Endothelial cell (in vitro differentiated cells): ENCODE measurements at places on chromosomes 11 and 22.

- DNase-seq: no peak
These were observed 780 bp upstream of the SLC15A3 start for GRCh38 chr11:60952742-60953170.

DNA sequence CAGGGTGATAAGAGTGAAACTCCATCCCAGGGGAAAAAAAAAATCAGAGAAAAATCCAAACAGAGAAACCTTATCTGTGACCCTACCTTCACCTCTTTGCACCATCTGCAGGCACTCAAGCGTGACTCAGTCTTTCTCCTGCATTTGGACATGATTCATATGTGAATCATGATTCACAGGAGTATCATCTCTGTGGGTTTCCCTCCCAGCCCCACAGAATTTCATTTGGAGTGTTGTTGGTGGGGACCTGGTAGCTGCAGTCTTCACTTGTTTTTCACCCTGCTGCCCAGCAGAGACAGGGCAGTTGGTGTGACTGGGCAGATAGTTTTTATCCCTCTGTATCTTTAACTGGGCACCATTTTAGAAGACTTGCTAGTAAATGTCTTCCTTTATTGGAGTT is 75.7 kb downstream of the DEPDC5 start:
- no peak for DNase-seq

DNA sequence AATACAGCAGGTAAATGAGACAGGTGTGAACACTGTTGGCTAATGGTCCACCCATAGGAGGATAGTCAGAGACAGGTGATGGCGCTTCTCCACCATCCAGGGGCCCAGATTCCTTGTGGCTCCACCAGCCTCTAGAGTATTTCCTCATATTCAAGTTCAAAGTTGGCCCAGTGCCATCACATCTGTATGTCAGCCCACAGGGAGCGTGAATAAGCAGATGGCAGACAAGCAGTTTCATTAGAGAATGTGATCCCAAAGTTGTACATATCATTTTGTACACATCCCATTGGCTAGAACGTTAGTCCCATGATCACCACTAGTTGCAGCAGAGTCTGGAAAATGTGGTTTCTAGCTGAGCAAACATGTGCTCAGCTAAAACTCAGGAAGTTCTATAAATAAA is 11.0 kb upstream of the CWF19L2 start:
- no peak for DNase-seq

GRCh38 chr22:30890686-30891442 is 77.7 kb downstream of the MORC2 start:
- peak; percentile 55 for DNase-seq

GRCh38 chr11:68355471-68355870 is 43.1 kb downstream of the LRP5 start:
- no peak for DNase-seq

DNA sequence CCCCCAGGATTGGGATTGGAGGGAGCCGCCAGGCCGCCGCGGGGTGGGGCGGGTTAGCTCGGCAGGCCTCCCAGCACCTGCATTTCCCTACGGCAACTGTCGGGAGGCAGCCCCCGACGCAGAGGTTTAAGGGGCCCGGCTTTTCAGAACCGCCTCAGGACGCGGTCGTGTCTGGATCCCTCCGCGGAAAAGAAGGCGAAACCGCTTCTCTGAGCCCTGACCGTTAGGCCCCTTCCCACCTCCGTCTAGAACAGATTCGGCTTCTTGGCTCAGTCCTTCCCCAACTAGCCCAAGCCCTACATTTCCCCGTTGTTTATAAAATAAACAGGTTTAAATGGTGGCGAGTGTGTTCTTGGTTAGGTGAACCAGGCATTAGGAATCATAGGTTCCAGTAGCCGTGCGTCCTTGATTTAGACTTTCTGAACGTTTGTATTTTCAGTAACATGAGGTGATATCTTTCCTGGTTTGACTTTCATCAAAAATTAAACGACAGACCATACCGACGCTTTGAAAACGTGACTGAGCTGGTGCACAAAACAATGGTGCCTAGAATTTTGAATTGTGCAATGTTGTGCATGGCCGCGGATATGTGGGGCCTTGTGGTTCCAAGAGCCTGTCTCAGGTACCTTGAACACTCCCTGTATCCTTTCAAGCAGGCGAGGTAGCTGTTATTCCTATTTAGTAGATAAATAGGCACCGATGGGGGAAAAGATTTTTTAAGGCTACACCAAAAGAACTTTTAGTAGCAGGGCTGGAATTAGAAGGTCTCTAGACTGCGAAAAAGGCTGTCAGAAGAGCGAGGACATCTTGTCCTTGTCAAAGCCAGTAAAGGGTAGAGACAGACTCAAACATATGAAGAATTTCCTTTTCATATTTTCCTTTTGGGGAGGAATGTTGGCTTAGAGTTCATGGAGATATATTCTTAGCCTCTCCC is 1.2 kb upstream of the HSPA8 start:
- DNase-seq: peak; percentile 20

- DNase-seq: no peak
These were observed 421.4 kb upstream of the CADM1 start for GRCh38 chr11:115925568-115926090.

DNA sequence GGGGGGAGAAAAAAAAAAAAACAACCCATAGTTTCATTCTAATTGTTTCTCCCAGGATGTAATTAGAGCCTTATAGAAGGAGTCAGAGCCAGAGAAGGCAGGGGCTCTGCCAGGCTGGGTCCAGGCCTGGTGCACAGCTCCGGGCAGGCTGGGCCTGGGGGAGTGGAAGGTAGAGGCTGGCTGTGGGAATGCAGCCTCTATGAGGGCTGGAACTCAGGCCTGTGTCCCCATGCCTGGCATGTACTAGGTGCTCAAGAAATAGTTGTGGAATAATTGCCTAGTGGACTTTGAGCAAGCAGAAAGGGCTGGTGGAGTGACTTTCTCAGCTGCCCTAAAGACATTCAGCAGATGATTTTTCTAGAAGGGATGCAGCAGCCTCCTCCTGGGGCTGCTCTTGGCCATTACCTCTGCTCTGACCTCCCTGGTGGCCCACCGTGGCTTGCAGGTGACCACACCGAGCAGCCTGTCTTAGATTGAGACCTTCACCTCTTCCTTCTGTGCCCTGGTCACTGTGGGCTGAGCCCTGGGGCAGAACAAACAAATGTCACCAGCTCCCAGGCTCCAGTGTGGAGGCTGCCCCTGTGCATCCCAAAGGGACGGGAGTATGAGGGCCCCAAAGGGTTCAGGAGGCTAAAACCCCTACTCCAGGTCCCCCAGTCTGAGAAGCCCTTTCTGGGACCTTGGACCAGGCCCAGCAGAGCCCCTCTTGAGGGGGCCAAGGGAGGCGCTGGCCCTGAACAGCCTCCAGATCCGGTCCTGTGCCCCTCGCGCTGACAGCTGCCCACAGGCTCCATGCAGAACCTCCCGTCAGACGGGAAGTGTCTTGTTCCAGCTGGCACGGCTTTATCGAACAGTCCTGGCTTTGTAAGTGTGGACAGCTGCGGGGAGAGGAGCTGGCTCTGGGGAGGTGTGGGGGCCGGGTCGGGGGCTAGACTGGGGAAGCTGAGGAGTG is 18.8 kb downstream of the MYEOV start:
- DNase-seq: no peak

GRCh38 chr11:124870430-124870829 is 5.2 kb downstream of the ROBO3 start:
- no peak for DNase-seq

DNA sequence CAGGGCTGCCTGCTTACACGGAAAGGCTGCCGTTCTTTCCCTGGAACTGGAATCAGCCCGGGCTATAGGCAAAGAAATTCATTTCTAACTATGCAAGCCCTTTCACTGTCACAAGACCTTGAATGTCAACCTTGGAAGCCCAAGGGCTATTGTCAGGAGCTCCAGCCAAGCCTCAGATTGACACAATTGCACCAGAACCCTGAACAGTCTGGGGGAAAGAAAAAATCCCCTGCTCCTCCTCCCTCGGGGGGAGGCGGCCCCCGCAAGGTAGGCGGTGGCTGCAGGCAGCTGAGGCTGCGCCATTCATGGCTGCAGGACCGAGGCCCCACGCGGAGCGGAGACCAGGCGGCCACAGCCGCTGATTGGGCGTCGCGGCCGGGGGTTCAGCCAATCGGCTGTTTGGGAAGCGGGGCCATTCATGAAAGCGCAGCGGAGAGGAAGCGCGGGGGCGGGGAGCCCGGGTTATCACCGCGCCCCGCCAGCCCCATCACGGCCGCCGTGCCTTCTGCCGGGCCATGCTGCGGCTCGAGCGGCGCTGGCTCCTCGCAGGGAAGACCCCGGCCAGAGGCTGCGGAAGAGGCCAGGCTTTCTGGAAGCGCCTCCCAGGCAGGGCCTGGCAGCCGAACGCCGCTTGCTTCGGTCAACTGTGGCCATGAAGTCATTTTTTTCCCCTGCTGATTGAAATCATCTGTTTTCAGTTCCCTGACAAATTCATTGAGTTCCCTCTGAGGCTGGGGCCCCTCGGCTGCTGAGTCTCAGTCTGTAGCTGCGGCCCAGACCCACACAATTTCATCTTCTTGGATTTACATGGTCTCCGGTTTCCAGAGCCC is 38.1 kb upstream of the LINC01488 start:
- peak; percentile 78 for DNase-seq

DNA sequence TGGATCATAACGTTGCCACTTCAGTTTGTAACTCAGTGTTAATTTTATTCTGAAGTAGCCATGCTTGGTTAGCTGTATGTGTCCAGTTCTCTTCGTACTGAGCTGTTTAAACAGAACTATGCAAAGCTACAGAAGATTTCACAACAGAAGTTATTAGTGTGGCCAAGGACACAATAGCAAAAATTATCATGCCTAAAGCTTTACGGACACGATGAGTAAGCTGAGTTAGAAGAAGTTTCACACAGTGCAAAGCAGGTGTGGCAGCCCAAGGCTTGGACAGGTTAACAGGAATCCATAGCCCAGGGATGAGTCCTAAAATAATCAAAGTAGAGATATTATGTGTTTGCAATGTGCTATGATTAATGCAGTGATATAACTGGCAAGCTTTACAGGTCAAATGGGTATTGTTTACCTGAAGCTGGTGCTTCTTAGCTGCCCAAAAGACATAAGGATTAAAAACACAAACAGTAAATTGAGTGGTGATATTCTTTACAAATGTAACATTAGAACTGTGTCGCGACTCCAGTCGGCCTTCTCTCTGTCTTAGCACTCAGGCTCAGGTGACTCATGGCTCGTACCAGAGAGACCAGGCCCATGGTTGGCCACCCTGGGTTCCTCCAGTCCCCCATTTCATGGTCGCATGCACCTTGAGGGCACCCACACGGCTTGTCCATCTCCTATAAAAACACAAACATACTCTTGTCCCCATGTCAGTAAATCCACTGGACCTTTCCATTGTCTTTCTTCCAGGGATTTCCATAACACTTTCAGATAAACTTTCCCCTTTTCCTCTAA is 35.5 kb upstream of the NCAM1 start:
- no peak for DNase-seq

DNA sequence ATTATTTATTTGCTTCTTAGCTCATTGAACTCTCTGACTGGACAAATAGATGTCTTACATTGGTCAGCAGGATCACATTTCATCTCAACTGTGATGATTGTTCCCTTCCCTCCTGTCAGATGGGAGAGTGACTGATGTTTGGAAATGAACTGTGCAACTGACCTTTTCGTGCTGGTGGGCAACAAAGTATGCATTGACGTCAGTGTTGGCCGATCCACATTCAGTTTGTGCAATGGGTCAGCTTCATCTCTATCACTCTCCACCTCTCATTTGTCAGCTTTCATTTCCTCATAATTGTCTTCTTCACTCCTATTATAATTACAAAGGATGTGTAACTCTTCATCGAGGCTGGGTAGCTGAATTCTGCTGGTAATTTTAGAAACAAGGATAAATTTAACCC is 71.3 kb downstream of the PPP2R1B start:
- DNase-seq: no peak

DNA sequence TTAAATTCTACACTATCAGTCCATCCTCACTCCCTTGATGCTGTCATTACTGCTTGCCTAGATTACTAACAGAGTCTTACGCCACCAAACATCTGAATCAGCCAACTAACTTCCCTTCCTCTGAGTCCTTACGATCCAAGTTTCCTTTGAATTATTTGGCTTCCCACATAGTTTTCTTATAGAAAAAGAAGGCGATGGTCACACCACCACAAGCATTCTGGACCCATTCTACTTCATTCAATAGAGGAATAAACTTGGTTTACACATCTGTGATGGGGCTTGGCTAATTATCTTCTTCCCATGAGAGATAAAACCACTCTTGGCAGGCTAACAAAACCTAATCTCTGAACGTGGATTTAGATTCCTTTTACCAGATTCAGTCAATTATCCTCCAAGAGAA is 35.0 kb downstream of the INTS4 start:
- DNase-seq: no peak
